ENCODE measurements at places on chromosomes 7 and 10. TPM values are rescaled to one million over a fixed set of nuclear protein-coding genes. Genes with fewer than 3 reads are reported as not detected.

Gene UCMA
- not detected for total RNA-seq

Gene SORBS1
- total RNA-seq, result 0.16 TPM

Gene A1CF
- total RNA-seq, result not detected

Gene ACSL5
- total RNA-seq, result 0.52 TPM

Gene MBL2
- total RNA-seq, result not detected

Gene GIMAP8
- total RNA-seq, result 0.39 TPM

Gene HOXA1
- 1.4 TPM for total RNA-seq

Gene ENTPD1
- total RNA-seq, result 0.52 TPM

Gene ABCB1
- total RNA-seq, result not detected
